ENCODE measurements at places on chromosomes 11 and 22.

GRCh38 chr22:24305260-24305692, 34.6 kb downstream of the SPECC1L start:
- no peak for DNase-seq

- DNase-seq: no peak
These were observed 111.8 kb upstream of the LMO1 start for GRCh38 chr11:8375460-8375859.

DNA sequence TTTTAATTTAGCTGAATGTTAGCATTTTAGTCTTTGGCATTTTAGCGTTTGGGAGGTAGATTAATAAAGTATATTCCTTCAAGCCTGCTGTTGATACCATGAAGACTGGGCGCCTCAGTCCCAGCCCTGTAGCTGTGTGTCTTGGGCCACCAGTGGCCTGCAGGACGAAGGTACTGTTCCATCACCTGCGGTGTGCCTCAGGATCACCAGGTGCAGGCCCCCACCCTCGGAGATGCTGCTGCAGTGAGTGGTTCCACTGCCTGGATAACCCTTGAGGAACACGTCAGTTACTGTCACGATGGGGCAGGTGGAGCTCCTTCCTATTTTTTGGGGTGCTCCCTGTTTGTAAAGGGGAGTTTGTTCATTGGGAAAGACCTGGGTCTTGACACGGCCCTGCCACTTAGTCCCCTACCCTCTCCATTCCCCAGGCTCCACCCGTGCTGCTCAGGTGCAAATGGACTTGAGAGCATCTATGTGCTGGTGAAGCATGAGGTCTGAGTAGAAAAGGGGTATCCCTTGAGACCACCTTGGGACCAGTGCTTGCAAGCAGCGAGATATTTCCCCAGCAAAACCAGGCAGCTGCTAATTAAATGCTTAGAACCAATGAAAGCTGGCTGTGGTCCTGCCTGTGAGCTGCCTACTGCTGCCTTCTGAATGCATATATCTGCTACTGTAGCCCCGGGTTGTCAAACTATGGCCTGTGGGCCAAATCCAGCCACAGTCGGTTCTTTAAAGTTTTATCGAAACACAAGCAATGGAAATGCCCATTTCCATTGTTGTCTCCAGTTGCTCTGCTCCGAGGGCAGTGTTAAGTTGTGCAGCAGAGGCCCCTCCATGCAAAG, 28.7 kb downstream of the INCENP start:
- DNase-seq: peak; percentile 48

DNA sequence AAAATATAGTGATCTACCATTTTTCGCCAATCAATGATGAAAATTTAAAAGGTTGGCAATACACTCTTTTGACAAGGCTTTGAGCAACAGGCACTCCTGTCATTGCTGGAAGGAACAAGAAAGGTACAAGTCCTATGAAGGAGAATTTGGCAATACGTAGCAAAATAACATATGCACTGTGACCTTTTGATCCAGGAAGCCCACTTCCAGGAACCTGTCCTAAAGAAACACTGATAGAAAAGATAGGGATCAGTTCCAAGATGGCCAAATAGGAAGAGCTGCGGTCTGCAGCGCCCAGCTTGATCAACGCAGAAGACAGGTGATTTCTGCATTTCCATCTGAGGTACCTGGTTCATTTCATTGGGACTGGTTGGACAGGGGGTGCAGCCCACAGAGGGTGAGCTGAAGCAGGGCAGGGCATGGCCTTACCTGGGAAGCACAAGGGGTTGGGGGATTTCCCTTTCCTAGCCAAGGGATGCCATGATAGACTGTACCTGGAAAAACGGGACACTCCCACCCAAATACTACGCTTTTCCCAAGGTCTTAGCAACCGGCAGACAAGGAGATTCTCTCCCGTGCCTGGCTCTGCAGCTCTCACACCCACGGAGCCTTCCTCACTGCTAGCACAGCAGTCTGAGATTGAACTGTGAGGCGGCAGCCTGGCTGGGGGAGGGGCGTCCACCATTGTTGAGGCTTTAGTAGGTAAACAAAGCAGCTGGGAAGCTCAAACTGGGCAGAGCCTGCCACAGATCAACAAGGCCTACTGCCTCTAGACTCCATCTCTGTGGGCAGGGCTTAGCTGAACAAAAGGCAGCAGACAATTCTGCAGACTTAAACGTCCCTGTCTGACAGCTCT, 69.7 kb upstream of the GALNT18 start:
- DNase-seq: no peak

GRCh38 chr11:1656061-1656441, 26.5 kb downstream of the KRTAP5-5 start:
- peak; percentile 37 for DNase-seq

DNA sequence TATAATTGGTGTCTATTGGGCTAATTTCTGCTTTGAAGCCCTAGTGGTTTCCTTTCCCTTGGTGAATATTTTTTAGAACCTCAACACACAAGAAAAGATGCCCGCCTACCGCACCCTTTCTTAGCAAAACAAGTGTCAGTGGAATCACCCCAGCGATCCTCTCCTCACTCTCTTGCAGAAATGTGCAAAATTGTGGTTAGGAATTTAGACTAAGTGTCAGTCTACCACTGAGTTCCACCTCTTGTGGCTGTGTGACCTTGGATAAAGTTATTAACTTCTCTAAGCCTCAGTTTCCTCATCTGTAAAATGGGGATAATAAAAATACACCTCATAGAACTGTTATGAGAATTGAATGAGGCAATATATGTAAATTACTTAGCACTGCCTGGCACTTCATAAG, 5.3 kb upstream of the JAML start:
- no peak for DNase-seq

DNA sequence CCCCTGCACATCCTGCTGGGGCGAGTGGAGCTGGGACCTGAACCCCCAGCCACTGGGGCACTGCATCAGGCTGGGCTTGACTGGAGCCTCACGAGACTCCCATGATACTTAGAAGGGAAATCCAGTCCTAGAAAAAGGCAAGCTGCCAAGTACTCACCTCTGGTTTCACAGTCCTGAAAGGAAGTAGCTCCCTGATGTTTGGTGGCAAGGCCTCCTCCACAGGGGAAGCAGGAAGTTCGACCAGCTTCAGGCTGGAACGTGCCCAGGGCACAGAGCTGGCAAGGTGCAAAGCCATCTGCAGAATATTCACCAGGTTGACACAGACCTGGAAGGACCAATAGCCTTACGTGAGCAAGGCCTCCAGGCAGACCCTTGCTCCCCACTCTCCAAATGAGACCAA, 26.8 kb upstream of the NRIP3 start:
- no peak for DNase-seq

DNA sequence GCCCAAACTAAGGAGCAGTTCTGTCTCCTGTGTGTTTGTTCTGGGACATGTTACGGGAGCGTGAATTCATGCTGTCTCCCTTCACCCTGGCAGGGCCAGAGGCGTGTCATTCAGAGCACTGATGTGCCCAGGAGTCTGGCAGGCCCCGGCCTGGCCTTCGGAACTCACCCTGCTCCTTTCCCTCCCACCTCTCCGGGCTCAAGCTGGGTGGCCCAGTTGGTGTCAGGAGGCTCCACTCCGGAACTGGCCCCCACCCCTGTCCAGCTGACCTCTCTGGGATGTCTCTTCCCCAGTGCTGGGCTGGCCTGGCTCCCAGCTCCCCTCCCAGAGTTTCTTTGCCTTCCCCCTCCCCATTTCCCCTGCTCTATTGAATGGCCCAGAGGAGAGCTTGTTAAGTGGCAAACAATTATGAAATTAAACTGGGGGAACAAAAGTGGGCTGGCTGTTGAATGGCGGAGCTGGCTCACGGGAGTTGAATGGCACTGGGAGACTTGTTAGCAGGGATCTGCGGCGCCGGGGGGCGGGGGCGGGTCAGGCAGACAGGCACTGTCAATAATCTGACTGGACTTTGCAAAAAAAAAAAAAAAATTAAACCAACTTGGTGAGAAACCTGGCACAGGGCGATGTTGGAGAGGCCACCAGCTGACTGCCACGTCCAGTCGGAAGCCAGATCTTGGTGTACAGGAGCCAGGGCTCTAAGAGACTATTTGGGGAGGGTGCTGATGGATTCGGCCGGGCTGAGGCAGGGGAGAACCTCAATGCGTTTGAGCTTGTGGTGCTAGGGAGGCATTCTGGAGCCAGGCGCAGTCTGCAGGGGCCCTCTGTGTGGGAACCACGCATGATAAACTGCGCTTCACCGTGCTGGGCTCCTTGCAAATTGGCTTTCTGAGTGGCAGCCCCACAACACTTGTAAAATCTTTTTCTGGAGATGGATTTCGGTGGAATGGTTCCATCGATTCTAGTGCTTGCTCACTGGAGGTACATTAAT, 1.3 kb downstream of the MPPED1 start:
- peak; percentile 44 for DNase-seq

- DNase-seq: no peak
These were observed 26.4 kb upstream of the FAT3 start for GRCh38 chr11:92198268-92198667.

DNA sequence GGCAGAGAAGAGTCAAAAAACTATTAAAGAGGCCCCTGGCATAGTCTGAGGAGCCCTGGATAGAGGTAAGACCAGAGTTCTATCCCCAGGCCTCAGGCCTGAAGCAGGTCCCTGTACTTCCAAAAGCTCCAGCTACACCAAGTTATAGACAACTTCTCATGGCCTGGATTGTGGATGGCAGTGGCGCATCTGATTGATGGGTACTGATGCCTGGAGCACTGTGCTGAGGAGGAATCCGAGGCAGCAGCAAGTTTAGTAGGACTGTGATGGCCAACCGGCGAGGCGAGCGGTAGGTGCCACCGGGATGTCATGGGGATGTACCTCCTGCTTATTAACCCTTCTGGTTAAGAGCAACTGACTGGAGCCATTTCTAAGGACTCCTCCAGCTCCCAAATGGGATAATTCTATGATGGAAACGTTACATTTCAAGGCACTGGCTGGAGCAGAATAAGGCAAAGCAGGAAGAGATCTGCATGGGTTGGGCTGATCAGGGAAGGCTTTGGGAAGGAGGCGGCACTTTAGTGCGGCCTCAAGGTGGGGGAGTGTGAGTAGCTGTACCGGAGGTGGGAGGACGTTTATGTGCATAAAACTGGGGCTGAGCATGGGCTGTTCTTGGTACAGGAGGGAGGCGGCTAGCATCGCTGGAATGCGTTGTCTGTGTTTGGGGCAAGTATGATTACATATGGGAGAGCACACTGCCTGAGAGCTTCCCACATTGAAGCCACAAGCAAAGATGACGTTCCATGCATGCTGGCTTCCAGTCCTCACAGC, 24.2 kb upstream of the JAM3 start:
- DNase-seq: no peak

DNA sequence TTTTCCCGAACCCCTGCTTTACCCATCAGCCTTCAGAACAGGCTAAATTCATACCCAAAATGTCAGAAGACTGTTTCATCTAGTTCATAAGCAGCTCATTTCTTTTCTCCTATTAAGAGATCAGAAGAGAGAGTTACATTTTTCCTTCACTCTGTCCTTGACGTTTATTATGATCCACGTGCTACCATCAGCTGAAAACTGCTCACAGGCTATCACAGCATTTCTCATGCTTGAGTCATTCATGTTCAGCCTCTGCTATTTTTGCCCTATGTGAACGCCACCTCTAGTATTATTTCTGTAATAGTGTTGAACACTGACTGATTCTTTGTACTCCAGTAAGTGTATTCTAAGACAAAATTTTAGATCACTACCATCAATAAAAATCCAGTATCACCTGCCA, 51.9 kb downstream of the SLC1A2 start:
- no peak for DNase-seq

GRCh38 chr11:79932612-79933011, 491.8 kb upstream of the TENM4 start:
- DNase-seq: no peak

DNA sequence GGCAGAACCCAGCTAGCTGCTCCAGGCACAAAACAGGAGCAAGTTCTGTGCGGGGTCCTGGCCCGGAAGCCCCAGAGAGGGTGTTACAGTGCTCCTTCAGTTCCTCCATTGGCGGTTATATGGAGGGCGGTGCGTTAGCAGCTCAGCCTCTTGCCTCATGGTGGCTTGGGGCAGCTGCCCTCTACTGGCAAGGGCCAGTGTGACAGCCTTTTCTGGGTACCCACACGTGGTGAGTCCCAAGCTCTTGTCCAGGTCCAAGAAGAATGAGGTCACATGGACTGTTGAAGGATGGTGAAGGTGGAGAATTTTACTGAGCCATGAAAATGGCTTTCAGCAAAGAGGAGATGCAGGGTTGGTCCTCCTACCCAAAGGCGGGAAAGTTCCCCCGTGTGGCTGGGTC, 100.5 kb downstream of the WT1 start:
- DNase-seq: no peak

GRCh38 chr11:128497776-128498095, 89.6 kb downstream of the ETS1 start:
- DNase-seq: no peak

GRCh38 chr11:126111458-126112116, 48.9 kb upstream of the CDON start:
- no peak for DNase-seq

DNA sequence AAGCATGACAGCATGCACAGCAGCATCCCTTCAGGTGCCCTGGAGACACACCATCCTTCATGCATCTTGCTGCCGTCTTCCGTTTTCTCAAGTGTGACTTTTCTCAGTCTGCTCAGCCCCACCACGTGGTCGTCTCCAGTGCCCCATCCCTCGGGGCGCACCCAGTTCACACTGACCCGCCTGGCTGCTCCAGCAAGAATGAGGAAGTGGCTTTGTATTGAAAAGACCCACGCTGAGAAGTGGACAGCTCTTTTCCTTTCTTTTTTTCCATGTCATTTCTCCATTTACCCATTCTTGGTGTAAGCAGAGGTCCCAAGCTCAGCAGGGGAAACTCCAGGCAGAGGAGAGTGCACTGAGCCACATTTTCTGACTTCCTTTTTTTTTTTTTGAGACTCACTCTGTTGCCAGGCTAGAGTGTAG, 14.5 kb downstream of the SERPINH1 start:
- DNase-seq: no peak

DNA sequence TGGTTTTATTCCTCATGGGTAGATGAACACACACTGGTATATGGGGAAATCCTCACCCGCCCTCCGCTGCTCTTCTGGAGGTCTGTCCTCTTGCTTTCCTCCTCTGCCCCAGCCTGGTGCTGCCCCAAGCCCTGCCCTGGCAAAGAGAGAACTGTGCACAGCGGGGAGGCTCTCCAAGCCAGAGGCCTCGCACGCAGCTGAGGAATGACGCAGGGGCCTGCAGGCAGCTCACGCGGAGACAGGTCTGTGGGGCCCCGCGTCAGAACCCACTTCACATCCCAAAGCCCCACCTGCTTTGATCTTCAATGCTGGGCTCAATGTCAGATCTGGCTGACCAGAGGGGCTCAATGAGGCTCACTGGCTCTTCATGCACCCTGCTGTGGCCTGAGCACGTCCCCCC, 10.0 kb downstream of the GATD1 start:
- no peak for DNase-seq

DNA sequence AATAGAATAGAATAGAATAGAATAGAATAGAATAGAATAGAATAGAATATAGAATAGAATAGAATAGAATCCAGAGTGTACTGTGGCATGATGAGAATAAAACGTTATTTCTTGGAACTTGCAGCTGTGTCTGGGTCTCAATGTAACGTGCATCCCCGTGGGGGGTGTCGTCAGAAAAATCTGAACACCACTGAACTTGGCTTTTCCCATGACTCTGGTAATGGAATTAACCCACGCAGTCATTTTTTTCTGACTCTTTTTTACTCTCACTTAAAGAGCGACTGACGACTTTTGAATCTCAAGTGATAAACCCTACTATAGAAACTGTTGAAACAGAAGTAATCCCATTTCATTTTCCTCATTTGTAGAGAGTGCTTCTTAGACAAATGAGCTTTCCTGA, 92.4 kb upstream of the BID start:
- DNase-seq: no peak
